ENCODE measurements at places on chromosomes 2 and 18.

GRCh38 chr18:23237524-23238151, 102.4 kb downstream of the CABLES1 start:
- H3K4me3 ChIP-seq: peak overlapping the region; percentile 64
- H3K27me3 ChIP-seq: no peaks in the 10 kb centered on the region
- peak; percentile 56 for DNase-seq
- peak overlapping the region; percentile 97 for H3K27ac ChIP-seq
- peaks cover 72% of the 10 kb centered on the region for H3K4me1 ChIP-seq

DNA sequence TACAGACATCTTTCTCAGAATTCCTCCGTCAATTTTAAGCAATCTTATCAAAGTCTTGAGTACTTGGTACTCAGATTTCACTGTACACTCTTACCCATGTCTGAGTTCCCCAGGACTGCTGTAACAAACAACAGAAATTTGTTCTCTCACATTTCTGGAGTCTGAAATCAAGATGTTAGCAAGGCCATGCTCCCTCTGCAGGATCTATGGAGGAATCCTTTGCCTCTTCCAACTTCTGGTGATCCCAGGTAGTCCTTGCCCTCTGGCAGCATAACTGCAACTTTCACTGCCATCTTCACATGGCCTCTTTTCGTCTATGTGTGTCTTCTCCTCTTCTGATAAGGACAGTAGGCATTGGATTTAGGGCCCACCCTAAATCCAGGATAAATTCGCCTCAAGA, 17.1 kb upstream of the CACNB4 start:
- no peaks in the 10 kb centered on the region for H3K36me3 ChIP-seq
- H3K4me3 ChIP-seq: no peak overlapping the region
- H3K4me1 ChIP-seq: no peaks in the 10 kb centered on the region

DNA sequence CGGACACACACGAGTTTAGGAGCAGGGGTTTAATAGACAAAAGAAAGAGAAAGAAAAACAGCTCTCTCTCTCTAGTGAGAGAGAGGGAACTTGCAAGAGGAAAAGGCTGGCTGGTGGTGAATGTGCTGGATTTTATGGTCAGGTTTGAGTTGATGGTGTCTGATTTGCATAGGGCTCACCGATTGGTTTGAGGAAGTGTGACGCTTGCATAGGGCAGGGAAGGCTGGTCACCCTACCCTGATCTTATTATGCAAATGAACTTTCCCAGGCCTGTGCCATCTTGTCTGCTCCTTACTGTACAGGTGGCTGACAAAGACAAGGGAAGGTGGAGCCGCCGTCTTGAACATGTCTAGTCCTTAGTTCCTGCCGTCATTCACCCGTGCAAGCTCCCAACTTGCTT, 408.9 kb downstream of the RIT2 start:
- H3K36me3 ChIP-seq: no peaks in the 10 kb centered on the region
- H3K4me3 ChIP-seq: no peak overlapping the region
- no peaks in the 10 kb centered on the region for H3K27me3 ChIP-seq
- no peaks in the 10 kb centered on the region for H3K4me1 ChIP-seq
- DNase-seq: no peak
- no peak overlapping the region for H3K27ac ChIP-seq

DNA sequence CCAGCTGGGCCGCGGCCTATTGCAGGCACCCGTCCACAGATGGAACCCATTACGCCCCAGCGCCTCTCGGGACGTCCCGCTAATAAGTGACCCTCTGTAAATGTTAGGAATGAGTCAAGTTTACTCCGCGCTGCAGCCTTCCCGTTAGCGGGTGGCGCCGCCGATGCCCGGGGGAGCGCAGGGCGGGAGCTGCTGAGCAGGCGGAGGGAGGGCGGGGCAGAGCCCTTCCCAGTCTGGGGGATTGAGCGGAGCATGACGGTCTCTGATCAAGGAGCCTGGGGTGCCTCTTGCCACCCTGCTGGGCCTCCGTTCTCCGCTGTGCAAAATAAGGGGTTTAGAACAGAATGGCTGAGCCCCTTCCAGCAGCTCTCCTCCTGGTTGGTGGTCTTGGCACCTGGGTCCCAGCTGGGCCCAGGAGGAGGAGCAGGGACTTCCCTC, 10.5 kb downstream of the CROCC2 start:
- no peaks in the 10 kb centered on the region for H3K36me3 ChIP-seq
- no peaks in the 10 kb centered on the region for H3K4me1 ChIP-seq
- no peak overlapping the region for H3K4me3 ChIP-seq

DNA sequence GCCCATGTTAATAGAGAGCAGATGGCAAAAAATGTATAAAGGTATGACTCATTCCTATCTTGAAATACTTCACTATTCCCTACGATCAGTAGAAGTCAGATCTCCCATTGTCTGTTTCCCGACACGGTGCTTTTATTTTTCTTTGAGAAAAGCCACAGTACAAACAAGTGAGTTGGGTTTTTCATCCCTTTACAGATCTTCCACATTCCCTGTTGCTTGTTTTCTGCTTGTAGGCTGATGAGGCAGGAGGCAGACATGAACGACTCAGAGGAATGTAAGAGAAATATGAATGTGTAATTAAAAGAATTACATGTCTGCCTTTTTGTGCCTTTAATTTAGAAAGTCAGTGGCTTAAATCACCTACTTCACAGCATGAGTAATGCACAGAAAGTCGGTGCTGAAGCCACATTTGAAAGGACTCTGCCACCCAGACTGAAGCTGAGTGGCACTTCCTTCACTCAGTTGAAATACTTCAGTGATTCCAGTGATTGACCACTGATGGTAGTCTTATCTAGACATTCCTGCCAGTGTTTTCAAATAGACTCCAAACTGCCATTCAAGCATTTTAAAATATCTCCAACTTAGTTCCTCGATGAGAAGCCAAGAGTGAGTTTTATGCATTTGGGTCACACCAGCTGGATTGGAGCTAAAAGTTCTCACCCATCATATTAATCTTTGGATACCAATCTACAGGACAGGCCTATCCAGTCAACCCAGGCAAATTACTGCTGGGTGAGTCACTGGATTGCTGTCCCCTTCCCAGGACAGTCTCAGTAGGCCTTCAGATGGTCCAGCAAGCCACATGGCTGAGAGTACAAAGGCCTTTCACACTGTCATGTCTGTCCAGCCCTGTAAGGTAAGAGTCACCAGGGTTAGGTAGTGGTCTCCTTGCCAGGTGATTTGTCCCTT, 79.0 kb downstream of the COLEC12 start:
- H3K4me1 ChIP-seq: no peaks in the 10 kb centered on the region
- H3K27me3 ChIP-seq: no peaks in the 10 kb centered on the region
- no peaks in the 10 kb centered on the region for H3K36me3 ChIP-seq
- no peak overlapping the region for H3K4me3 ChIP-seq
- H3K27ac ChIP-seq: no peak overlapping the region
- DNase-seq: no peak

DNA sequence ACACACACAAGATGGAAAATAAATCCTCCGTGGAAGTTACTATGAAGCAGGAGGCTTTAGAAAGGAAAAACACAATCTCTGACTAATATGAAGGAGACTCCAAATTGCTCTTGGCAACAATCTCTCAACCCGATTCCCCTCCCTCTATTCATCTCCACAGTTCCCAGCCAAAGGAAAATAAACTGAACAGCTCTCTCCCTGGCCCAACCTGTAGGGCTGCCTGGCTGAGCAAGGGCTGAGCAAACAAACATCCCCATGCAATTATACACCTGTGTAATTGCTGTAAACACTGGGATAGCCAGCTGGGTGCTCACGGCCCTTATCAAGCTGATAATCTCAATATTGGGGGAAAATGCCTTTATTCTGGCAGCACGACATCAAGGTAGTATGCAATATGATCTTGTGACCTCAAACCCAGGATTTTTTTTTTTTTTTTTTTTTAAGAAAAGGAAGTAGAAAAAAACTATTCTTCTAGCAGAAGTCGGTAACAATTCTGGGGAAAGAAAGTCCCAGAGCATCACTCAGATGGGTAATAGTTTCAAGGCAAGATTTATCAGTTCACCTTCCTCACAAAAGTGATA, 203.3 kb upstream of the SMAD2 start:
- no peak for DNase-seq
- H3K27ac ChIP-seq: no peak overlapping the region
- H3K27me3 ChIP-seq: peaks cover 71% of the 10 kb centered on the region
- H3K4me3 ChIP-seq: no peak overlapping the region
- peaks cover 12% of the 10 kb centered on the region for H3K4me1 ChIP-seq

Data from activated CD4-positive, alpha-beta T cell treated with anti-CD3 and anti-CD28 coated beads, Interleukin-2, amount 10 ng/mL, durations not matched to agents 7 days and 5 days (primary cell).